Thyroid gland (tissue), 4 donors: ENCODE measurements at places on chromosomes 16 and 17.

DNA sequence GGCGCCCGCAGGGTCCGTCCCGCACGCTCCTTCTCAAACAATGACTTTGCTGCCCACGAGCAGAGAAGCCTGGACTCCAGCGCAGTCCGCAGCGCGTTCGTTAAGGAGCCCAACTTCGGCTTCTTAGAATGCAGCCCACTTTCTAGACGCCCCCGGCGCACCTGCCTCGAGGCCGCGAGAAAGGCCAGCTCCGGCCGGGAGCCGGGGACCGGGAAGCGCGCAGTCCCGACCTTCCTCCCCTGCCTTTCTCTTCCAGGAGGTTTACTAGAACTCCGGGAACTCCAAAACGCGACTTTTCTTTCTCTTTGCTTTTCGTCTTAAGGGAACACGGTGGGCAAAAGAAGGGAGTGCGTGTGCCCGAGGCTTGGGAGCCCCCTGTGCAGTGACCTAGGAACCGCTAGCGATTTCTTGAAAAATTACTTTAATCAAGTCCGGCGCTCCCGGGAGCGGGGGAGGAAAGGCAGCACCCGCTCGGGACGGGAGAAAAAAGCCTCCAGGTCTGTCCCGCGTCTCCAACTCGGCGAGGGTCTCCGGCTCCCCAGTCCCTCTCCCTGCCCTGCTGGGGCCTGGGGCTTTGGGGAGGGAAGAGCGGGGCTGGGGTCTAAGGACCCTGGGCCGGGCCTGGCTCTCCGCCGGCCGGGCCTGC lies 2.6 kb downstream of the HNF1B start:
- peaks cover 49% of the 10 kb centered on the region for H3K27me3 ChIP-seq
- DNase-seq, result no peak
- no peak overlapping the region for H3K4me3 ChIP-seq
- no peak overlapping the region for H3K27ac ChIP-seq
- H3K4me1 ChIP-seq, result peaks cover 33% of the 10 kb centered on the region
- no peaks in the 10 kb centered on the region for H3K36me3 ChIP-seq

- H3K27me3 ChIP-seq, result no peaks in the 10 kb centered on the region
- peaks cover 5% of the 10 kb centered on the region for H3K36me3 ChIP-seq
- H3K4me1 ChIP-seq, result peaks cover 18% of the 10 kb centered on the region
- no peak overlapping the region for H3K27ac ChIP-seq
Observed at GRCh38 chr17:18967916-18968315, 16.0 kb downstream of the SLC5A10 start.

DNA sequence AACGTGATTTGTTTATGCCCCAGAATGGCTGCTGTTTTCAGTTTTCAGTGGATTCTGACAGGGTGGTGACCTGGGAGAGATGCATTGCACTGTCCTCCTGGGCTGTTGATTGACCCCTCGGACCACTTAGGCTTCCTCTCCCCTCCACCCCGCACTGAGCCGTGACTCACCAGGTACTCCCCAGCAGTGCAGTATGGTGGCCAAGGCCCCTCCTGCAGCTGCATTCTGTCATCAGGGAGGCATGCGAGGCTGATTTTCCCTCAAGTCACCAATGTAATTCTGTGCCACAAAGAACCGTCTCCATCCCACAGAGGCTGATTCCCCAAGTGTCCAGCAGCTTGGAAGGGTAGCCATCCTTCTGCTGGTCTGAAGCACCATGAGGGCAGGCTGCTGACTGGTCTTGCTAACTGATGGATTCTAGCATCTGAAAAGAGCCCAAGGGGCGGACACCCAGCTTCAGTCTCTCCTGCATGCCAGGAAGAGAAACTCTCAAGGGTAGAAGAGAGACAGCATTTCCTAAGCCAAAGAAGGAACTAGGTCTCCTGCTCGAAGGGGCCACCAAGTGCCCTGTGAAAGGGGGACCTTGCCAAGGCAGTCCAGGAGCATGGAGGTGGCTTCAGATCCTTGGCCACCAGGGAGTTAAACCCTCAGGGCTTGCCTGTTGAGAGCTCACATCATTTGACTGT lies 148.1 kb downstream of the SOCS1 start:
- no peaks in the 10 kb centered on the region for H3K27me3 ChIP-seq
- H3K4me1 ChIP-seq, result peaks cover 45% of the 10 kb centered on the region
- peak overlapping the region; percentile 92 for H3K27ac ChIP-seq
- DNase-seq, result no peak

- H3K36me3 ChIP-seq, result no peaks in the 10 kb centered on the region
- H3K4me3 ChIP-seq, result no peak overlapping the region
- no peaks in the 10 kb centered on the region for H3K27me3 ChIP-seq
- H3K27ac ChIP-seq, result no peak overlapping the region
- no peak for DNase-seq
- no peaks in the 10 kb centered on the region for H3K4me1 ChIP-seq
Observed at GRCh38 chr16:2954656-2955381, 9.3 kb upstream of the KREMEN2 start.

- DNase-seq, result no peak
- H3K27me3 ChIP-seq, result no peaks in the 10 kb centered on the region
- H3K36me3 ChIP-seq, result peaks cover 4% of the 10 kb centered on the region
- no peaks in the 10 kb centered on the region for H3K4me1 ChIP-seq
Observed at GRCh38 chr17:80751946-80752581, 207.4 kb downstream of the RPTOR start.

DNA sequence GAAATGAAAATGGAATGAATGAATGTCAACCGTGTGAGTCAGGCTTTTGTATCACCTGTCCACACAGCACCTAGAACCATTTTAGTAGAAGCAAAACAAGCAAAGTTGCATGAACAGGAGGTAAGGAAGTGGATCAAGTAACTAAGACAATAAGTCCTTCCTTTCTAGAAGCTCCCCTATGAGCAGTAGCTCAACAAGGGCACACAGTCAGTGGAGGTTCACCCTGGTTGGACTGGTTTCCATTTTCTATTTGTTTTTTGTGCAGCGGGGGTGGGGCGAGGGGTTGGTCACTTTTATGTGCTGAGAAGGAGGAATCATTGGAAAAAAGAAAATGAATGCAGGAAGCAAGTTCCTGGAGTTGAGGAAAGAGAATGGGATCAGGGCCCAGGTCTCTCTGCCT lies 4.0 kb upstream of the HSBP1 start:
- no peaks in the 10 kb centered on the region for H3K27me3 ChIP-seq
- no peak for DNase-seq
- H3K27ac ChIP-seq, result no peak overlapping the region

DNA sequence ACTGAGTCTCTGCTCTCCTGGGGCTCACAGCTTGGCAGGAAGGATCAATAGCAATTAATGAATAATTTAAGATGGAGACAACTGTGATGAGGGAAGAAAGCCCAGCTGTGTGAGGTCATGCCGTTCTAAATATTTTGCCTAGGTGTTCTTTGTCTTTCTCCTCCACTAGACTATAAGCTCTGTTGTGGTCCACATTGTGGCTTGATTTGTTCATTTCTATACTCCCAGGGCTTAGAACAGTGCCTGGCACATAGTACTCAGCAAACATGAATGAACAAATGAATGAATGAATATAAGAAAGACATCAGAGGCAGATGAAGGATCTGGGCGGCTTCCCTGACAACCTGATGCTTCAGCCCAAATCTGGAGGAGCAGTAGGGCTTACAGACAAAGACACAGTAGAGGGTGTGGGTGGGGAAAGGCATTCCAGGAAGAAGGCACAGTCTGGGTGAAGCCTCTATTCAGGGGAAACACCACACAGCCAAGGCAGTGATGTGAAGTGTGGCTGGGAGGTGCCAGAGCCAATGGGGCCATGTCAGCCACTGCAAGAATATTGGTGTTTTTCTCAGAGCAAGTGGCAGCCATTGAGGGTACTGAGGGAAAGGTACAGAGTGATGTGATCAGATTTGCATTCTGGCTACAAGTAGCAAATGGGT lies 8.3 kb downstream of the CDH13 start:
- no peak for DNase-seq
- H3K27ac ChIP-seq, result no peak overlapping the region
- no peak overlapping the region for H3K4me3 ChIP-seq
- H3K27me3 ChIP-seq, result no peaks in the 10 kb centered on the region
- H3K4me1 ChIP-seq, result no peaks in the 10 kb centered on the region

DNA sequence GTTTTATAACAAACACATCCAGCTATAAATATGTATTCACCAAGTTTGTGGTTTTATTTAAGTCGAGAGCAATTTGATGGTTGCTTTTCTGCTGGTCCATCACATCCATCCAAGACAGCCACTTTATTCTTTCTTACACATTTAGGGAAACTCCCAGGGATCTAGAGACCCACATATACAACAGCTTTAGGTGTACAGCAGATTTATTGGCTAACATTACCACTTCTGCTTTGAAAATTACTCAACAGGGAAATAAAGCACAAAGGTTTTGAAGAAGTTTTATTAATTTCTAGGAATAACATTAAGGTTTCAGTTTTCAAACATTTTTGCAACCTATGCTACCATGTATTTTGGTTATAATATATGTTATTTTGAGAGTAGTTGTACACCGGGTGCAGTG lies 6.9 kb downstream of the ERCC4 start:
- no peaks in the 10 kb centered on the region for H3K4me1 ChIP-seq
- no peak for DNase-seq
- H3K27me3 ChIP-seq, result no peaks in the 10 kb centered on the region
- H3K36me3 ChIP-seq, result peaks cover 7% of the 10 kb centered on the region
- H3K4me3 ChIP-seq, result no peak overlapping the region

- no peaks in the 10 kb centered on the region for H3K27me3 ChIP-seq
- no peak overlapping the region for H3K27ac ChIP-seq
- H3K4me3 ChIP-seq, result no peak overlapping the region
- no peaks in the 10 kb centered on the region for H3K36me3 ChIP-seq
- DNase-seq, result no peak
- no peaks in the 10 kb centered on the region for H3K4me1 ChIP-seq
Observed at GRCh38 chr16:22016927-22017326, 9.0 kb downstream of the MOSMO start.
